ENCODE measurements at places on chromosomes 6 and 20. TPM values are rescaled to one million over a fixed set of nuclear protein-coding genes. Genes with fewer than 3 reads are reported as not detected.

The C20orf141 gene
- total RNA-seq: not detected

The TFAP2A gene
- total RNA-seq: 2.6 TPM

The DEFB124 gene
- not detected for total RNA-seq

The PRPH2 gene
- total RNA-seq: 0.31 TPM

The CD83 gene
- total RNA-seq: 6.5 TPM

The SRMS gene
- total RNA-seq: 0.70 TPM

The PIGU gene
- total RNA-seq: 35.6 TPM

The CLIC5 gene
- 0.20 TPM for total RNA-seq

- no peak for DNase-seq
Measured at GRCh38 chr6:15332446-15332845, 86.6 kb downstream of the JARID2 start.

- no peak for DNase-seq
Measured at GRCh38 chr20:57066126-57066900, 200.1 kb downstream of the BMP7 start.

- DNase-seq: no peak
Measured at GRCh38 chr6:12479881-12480280, 189.7 kb downstream of the EDN1 start.

- DNase-seq: no peak
Measured at GRCh38 chr20:4437131-4437530, 284.6 kb upstream of the PRND start.

DNA sequence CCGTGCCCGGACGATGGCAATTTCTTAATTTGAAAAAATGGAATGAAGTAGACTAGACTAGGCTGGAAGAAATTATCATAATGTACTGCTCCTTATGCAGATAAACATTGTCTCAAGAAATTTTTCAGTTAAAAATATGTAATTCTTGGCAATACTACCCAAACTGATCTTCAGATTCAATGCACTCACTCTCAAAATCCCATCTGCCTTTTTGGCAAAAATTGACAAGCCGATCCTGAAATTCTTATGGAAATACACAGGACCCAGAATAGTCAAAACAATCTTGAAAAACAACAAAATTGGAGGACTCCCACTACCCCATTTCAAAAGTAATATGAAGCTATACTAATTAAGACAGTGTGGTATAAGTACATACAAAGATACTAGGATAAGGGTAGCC, 19.0 kb downstream of the SLC23A2 start:
- DNase-seq: no peak

GRCh38 chr20:18926965-18927364, 113.4 kb downstream of the SCP2D1 start:
- no peak for DNase-seq

GRCh38 chr6:2764610-2765165, 505 bp upstream of the WRNIP1 start:
- no peak for DNase-seq

DNA sequence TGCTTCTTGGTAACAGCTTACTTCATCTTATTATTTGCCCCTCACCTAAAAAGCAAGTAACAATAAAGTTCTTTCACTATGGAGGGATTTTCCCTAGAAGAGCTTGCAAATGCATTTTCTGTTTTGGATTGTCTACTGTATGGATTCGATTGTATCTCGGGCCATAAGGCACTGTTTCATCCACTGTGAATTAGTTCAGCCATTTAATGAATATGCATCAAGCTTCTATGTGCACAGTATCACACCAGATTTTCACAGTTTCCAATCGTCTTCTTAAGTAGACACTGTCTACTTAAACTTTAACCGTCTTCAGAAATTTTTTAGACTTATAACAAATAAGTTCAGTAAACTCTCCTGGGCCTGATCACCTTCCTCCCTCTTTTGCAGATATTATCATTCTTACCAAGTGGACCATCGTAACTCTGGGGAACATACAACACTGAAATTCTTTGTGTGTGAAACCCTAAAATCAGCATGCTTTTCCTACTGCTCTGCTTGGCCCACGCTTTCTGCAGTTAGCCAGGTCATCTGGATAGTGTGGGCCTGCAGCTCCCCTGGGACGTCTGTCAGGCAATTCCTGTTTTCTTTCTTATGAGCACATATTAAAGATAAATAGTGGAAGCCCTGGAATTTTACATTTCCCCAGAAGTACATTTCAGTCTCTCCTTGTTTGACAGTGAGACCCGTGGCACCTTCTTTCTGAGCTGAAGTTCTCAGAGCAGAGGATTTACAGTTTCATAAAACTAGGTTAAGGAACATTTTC, 136.5 kb upstream of the PDE10A start:
- DNase-seq: no peak

DNA sequence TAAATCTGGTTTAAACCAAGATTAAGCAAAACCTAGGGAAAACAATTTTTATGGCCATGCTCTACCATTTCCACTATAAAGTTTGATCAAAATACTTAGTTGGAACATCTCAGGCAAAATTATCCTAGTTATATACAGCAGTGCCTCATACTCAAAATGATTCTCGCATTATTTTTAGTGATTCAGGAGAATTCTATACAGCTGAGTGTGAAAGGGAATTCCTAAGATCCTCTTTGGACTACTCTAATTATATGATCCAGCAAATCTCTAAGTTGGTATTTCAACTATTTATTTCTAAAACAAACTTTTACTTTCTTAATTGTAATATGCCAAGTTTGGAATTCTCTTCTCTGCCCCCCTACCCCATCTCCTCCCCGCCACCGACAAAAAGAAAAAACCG, 8.6 kb downstream of the DTNBP1 start:
- no peak for DNase-seq

DNA sequence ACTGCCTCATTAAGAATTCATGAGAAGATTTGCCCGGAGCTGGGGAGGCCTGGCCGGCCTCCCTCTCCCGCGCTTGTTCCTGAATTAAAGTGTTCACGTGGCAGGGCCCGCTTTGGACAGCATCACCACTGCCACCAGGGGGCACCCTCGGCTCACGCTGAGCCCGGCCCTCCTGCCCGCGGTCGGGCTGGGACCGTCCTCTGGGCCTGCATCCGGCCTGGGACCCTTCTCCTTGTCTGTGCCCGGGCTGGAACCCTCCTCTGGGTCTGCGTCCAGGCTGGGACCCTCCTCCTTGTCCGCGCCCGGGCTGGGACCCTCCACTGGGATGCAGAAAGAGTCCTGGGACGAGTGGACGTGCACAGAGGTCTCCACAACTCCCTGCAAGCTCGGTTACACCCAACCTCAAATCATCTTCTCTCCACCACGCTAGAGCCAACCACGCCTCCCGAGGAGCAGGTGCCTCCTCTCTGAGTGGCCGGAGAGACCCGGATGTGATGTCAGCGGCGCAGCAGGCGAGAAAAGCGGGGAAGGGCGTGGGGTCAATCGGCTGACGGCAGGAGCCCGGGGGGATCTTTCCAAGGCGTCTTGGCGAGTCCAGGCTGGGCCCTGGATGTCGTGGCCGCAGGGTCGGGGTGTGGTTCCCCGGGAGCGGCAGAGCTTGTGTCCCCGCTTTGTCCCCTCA, 50.9 kb upstream of the DACT2 start:
- DNase-seq: peak; percentile 85

GRCh38 chr20:45392733-45393132, 14.6 kb upstream of the TP53TG5 start:
- DNase-seq: no peak

GRCh38 chr6:163954088-163954775, 539.7 kb downstream of the QKI start:
- DNase-seq: no peak
